Testis (tissue), 5 donors: ENCODE measurements at places on chromosomes 16 and 17.
A peak's percentile ranks its signal among the peaks of the same experiment; 100 is the strongest.

DNA sequence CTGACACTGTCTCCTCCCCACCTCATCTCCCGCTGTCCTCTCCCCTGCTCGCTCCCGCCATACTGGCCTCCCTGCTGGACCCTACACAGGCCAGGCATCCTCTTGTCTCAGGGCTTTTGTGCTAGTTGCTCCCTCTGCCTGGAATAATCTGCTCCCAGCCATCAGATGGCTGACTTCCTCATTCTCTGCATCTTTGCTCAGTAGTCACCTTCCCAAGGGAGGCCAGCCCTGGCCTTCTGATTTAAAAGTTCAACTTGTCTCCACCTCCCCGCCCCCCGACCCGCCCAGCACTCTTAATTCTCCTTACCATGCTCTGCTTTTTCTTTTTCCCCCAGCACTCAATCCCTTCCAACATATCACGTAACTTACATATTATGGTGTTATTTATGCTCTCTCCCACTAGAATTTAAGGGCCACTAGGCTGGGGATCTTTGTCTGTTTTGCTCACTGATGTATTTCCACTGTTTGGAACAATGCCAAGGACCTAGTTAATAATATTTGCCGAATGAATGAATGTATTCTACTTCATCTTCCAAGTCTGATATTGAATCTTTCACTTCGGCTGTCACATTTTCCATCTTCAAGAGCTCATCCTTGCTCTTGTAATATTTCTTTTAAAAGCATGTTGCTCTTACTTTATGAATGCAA lies 178.3 kb downstream of the CDK5R1 start:
- no peak for DNase-seq

- no peak for DNase-seq
These were observed 1.3 kb upstream of the SP2 start for GRCh38 chr17:47894498-47895346.

DNA sequence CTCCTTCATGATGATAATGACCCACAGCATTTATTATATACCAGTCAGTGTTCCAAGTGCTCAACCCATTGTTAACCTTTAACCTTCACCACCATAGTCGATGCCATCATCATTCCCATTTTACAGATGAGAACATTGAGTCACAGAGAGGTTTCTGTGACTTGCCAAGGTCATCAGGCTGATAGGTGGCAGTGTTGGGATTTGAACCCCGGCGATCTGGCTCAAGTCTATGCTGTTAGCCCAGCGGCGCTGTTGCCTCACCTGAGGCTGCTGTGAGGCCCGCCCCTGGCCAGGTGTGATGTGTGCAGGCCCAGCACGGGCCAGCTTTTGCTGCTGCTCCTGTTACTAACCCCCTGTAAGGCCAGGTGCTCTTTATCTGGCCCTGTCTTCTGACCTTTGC lies 101.2 kb downstream of the OR1D5 start:
- no peak for DNase-seq

DNA sequence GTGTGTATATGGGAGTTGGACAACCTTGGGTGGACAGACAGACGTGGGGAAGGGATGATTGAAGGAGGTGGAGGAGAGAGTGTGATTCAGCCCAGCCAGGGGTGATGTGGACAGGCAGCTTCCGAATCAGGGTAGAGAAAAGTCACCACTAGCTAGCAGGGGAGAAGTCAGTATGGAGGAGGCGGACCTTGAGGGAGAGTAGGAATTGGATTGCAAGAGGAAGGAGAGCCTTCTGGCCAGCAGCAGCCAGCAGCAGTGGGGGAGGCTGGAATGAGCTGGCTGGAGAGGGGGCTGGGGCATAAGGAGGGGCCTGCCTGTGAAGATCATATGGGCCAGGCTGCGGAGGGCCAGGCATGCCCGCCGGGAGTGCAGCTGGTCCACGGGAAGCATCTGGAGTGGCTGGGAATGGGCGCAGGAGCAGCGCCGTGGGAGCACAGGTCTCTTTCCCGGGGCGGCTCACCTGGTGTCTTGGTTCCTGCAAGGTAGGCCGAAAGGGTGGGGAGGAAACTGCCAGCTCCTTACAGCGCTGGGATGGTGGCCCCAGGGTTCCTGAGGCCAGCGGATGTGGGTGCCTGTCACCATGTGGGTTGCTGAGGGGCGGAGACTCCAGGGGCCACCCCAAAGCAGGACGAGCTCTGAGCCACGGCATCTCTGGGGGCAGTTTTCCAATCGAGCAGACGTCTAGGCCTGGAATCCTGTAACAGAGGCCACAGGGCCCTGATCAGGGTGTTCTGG lies 235.3 kb downstream of the SEC14L1 start:
- DNase-seq, result peak; percentile 72

- no peak for DNase-seq
These were observed 12.1 kb upstream of the HSD3B7 start for GRCh38 chr16:30972872-30973271.

GRCh38 chr16:88686062-88686438 lies 257 bp downstream of the SNAI3 start:
- DNase-seq, result no peak

DNA sequence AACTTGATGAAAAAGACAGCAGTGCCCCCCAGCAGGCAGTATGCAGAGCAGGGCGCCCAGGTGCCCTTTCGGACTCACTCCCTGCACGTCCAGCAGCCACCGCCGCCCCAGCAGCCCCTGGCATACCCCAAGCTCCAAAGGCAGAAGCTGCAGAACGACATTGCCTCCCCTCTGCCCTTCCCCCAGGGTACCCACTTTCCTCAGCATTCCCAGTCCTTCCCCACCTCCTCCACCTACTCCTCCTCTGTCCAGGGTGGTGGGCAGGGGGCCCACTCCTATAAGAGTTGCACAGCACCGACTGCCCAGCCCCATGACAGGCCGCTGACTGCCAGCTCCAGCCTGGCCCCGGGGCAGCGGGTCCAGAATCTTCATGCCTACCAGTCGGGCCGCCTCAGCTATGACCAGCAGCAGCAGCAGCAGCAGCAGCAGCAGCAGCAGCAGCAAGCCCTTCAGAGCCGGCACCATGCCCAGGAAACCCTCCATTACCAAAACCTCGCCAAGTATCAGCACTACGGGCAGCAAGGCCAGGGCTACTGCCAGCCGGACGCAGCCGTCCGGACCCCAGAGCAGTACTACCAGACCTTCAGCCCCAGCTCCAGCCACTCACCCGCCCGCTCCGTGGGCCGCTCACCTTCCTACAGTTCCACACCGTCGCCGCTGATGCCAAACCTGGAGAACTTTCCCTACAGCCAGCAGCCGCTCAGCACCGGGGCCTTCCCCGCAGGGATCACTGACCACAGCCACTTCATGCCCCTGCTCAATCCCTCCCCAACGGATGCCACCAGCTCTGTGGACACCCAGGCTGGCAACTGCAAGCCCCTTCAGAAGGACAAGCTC lies 43.2 kb downstream of the SREBF1 start:
- DNase-seq, result no peak

- no peak for DNase-seq
These were observed 2.0 kb upstream of the KRT38 start for GRCh38 chr17:41442739-41443138.
